Stimulated activated CD8-positive, alpha-beta memory T cell treated with anti-CD3 and anti-CD28 coated beads, Interleukin-7, amount 100 ng/mL, for 1 hour (primary cell): ENCODE measurements at places on chromosomes 4 and X.

DNA sequence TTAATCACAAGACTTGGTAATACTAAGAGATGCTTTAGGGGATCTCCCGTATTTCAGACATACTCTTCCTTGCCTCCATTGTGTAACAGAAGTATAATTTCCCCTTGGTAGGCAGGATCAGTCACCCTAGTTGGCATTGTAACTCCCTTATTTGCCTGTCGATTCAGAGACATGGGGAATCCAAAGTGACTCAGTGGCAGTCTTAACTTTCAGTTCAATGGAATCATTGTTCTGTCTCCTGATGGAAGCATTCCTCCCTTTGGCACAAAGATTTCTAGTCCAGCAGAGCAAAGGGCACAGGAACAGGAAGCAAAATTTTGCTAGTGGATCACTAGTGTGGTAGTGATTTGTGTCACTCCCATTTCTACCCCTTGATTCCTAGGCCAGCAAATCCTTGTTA is 80.4 kb downstream of the DCUN1D4 start:
- no peak for DNase-seq

DNA sequence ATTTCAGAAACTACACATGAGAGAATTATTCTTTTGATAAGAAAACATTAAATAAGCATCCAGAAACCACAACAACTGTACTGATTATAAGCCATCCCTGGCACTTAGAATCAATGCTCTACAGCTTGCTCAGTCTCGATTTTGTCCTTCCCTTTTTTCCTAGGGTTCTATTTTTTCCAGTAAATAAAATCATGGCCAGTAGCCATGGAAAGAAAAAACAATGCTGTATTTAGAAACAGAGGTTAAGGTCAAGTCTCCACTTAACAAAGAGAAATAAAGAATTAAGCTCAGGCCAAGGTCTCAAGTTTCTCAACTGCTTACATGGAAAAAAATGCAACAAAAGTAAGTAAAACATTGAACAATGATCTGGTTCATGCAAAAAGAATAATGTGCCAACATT is 38.7 kb upstream of the GRID2 start:
- DNase-seq = no peak

- DNase-seq = no peak
Measured at GRCh38 chr4:52870225-52870624, 8.1 kb downstream of the RASL11B start.

GRCh38 chr4:94623126-94623911 is 134.4 kb upstream of the BMPR1B start:
- DNase-seq = no peak

- DNase-seq = no peak
Measured at GRCh38 chr4:99352602-99353537, at the start of gene ADH1C. Gene ADH1C, minus strand, starts transcription at chr4:99352746. Its CDS starts 71 bp downstream, at chr4:99352675.

DNA sequence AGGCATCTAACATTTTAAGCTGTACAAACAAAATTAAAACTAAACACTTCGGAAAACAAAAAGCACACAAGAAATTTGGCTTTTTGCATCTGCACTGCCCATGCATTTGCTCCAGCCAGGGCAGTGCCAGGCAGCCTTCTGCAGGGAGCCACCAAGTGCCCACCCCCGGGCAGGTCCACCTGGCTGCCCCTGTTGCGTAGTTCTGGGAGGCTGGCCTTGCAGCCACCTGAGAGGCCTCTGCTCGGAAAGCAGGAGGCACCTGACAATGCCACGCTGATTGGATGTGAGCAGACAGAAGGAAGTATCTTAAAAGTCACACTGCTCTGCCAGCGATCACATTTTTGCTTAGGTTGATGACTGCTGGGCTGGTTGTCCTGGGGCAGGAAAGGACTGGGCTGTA is 3.5 kb downstream of the TMEM271 start:
- no peak for DNase-seq

DNA sequence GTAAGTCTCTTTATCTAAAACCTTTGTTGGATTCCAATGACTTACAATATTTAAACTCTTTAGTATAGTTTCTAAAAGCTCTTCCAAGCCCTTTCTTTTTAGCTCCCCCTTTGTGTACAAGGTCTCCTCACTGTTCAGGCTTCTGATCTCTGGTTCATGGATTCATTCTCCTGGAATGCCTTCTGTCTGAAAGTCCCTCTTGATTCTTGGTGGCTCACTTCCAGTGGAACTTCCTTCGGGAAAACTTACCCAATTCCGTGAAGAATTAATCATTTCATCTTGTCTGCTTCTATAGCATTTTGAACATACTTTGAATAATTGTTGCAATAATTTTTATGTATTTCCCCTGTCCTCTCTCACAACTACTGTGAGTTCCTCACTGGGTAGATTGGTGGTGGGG is 3.6 kb downstream of the ARHGAP24 start:
- DNase-seq = no peak
